ENCODE measurements at places on chromosomes 4 and X.

DNA sequence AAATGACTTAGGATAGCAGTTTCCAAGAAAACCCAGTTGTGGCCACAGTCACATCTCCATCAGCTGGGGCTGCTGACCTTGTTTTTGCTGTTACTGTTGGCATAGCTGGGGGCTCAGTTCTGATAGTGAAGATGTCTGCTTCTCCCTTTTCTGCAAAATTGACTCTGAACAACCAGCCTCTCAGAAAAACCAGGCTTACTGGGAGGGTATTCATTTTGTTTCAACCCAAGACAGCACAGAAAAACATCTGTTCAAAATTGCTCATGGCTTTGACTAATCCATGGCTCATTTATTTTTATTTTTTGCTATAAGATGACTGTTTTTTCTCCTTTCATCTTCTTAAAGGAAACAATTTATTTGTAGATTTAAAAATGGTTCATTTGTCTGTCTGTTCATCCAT, 53.1 kb downstream of the RASL11B start:
- no peak for DNase-seq

- no peak for DNase-seq
Observed at GRCh38 chr4:177444911-177445736, 2.9 kb upstream of the AGA start.

DNA sequence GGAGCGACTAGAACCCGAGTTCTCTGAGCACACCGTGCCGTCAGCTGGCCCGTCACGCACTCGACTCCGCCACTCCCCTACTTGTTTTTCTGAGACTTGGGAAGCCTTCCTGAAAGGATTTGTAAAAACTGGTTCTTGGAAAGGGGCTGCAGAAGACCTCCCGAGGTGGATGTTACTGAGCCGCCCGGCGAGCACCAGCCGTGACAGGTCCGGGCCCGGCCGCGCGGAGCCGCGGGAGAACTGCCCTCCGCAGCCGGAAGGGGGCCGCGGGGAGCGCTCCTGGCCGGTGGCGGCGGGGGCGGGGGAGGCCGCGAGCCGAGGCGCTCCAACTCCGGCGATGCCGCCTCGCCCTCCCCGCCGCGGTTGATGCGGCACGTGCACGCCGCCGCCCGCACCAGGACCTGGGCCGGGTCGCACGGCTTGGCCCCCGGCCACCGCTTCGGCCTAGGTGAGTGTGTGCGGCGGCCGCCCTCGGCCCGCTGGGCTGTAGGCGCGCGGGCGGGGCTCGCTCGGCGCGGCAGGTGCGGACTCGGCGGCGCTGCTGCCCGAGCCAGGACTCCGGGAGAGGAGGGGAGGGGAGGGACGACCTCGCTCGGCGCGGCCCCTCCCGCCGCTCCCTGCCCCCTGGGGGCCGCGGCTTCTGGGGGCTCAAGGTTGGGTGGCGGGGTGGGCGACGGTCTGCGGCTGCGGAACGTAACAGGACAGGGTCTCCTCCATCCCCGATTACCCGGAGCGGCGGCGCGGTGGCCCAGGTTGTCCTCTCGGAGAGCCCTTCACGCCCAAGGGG, 1.7 kb downstream of the SPRY1 start:
- peak; percentile 50 for DNase-seq

DNA sequence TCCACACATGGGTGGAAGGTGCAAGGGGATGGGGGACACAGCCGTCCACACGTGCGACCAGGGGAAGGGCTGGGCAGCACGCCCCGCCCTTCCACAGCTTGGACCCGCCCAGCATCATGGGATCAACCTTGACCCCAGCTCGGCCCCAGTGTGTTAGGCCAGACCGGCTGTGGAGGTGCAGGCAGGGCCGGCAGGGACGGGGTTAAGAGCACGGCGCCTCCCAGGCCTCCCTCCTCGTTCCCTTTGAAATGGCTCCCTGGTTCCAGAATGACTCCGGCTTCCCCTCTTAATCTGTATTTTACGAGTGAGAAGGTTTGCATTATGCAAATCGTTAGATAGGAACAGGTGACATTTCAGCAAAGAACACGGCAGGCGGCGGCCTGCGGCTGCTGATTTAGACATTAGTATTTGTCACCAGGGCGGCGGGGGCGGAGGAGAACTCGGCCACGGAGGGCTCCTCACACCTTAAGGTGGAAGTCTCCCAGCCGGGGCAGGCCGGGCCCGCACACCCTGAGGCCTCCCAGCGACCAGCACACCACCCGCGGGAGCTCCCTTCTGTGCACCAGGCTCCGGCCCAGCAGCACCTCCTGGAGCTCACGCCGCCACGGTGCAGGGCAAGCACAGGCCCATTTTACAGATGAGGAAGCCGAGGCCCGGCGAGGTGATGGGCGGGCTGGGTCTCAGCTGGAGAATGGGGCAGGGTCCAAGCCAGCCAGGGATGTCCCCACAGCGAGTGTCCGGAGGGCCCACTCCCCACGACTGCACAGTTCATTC, 116.1 kb downstream of the FAM53A start:
- DNase-seq: no peak

GRCh38 chrX:103629318-103630170, 769 bp downstream of the TCEAL1 start:
- DNase-seq: peak; percentile 37

DNA sequence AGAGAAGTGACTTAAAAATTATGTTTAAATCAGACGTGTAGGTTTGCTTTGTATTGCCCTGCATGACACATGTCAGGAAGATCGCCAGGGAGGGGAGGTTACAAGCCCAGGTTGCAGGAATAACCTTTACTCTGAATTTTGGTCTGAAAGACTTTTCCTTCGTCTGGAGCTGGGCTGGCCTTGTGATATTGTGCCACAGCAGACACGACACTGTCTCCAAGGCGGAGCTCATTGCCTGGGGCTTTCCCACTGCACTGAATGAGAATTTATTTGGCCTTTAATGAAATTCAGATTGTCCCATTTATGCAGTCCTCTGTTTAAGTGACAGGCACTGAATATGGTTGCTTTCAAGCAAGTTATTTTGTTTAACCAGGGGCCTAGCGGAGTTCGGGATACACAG, 45.1 kb downstream of the RHOH start:
- DNase-seq: no peak

- DNase-seq: peak; percentile 35
Observed at GRCh38 chr4:81565142-81565870, 93.6 kb upstream of the RASGEF1B start.

GRCh38 chrX:137654481-137654880, 88.6 kb downstream of the ZIC3 start:
- no peak for DNase-seq

GRCh38 chrX:53077207-53078197, 4.7 kb upstream of the TSPYL2 start:
- DNase-seq: no peak

DNA sequence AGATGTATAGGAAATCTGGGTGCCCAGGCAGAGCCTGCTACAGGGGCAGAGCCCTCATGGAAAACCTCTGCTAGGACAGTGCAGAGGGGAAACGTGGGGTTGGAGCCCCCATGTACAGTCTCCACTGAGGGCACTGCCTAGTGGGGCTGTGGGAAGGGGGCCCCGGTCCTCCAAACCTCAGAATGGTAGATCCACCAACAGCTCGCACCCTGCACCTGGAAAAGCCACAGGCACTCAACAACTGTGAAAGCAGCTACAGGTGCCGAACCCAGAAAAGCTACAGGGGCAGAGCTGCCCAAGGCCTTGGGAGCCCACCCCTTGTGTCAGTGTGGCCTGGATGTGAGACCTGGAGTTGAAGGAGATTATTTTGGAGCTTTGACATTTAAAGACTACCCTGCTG, 5.4 kb upstream of the XPNPEP2 start:
- DNase-seq: no peak

- no peak for DNase-seq
Observed at GRCh38 chr4:77852892-77853495, 9.6 kb upstream of the MRPL1 start.

GRCh38 chr4:122341886-122342285, 36.9 kb upstream of the ADAD1 start:
- DNase-seq: peak; percentile 81

DNA sequence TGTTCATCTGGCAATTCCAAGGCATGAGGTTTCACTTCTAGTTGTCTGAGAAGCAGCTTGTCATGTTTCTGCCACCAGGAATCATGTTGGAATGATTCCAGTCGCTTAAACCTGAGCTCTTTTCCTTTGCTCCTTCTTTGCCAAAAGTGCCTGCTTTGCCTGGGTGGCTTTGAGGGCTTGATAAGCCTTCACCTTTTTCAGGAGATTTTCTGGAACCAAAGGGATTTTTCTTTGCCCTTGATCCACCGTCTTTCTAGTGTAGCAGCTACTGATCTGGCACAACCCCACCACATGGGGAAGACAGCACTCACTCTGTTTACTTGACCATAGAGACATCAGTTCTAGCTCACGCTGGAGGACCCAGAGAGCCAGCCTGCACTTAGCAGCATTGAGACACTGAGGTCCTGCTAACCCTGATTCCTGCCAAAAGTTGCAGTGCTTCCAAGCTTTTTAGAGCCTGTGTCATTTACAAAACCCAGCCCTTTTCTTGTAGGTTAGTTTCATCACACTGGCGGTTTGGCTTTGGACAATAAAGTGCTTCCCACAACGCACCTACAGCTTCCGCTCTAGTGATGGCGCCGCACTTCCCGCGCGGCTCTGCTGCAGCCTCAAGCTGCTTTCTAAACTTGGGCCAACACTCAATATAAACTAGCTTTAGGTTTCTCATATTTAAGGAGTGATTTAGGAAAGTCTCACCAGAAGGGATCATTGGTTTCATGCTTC, 7.3 kb upstream of the CCNI start:
- no peak for DNase-seq

DNA sequence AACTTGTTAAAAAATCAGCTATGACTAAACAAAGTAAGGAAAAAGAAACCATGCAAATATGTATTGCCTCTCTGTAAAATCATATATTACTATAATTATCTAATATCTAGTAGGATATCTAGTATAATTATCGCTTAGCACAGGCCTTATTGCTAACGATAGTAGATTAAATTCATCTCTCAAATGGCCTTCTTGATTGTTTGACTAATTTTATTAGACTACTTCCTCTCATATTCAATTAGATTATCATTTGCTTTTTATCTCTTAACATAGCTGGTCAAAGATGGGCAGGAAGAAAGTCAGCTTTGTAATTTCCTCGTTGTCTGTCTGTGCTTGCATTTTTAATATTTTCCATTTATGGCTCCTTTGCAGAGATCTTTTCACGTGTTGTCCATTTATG, 21.9 kb upstream of the HPGDS start:
- DNase-seq: no peak

DNA sequence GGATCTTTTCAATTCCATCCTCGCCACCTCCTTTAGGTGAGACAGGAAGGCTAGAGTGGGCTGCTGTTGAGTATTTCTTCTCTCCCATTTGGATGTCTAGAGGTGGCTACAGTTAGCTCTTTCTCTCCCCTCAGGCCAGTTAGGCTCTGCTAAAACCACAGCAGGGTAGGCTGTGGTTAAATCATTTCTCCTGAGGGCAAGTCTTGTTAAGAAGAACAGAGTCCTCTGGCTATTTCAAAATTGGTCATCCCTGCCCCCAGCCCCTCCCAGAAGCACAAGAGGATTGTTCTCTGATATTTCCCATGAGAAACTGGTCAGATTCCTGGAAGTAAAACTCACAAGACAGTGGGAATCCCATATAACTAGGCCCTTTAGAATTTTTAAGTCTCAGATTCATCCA, 1359.5 kb downstream of the TECRL start:
- DNase-seq: no peak

DNA sequence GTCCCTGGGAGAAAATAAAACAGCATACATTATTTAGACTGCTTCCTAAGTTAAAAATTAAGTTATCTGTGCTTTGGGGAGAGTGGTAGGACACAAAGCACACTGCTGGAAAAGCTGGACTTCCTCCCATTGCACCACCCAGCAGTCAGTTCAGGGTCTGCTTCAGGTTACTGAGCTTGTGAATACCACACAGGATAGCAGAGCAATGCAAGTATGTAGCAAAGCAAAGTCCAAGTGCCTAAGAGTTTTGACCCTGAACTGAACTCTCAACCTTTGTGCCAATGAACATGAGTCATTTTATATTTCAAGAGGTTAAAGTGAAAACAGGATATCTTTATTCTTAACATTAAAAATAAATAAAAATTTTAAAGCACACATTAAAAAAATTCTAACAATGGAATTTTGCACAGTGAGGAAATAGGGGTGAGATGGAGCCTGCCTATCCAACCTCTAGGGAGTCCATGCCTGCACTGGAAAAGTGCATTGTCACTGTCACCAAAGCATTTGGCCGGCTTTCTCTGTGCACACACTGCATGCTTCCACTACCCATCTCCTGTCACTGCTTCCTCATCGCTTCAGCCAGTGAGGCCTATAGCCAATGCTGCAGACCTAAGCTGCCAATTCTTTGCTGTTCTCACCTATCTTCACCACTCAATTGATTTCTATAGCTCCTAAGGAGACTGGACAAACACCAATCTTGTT, 50.9 kb downstream of the ABCG2 start:
- no peak for DNase-seq

- DNase-seq: no peak
Observed at GRCh38 chr4:150078579-150079080, 385 bp downstream of the DCLK2 start.

- DNase-seq: no peak
Observed at GRCh38 chr4:77930876-77931275, 68.2 kb downstream of the MRPL1 start.

- DNase-seq: no peak
Observed at GRCh38 chr4:17320046-17320445, 191.8 kb downstream of the QDPR start.

- DNase-seq: no peak
Observed at GRCh38 chr4:94595013-94595412, 143.3 kb downstream of the PDLIM5 start.

GRCh38 chr4:3349116-3349515, 56.3 kb downstream of the RGS12 start:
- DNase-seq: no peak

DNA sequence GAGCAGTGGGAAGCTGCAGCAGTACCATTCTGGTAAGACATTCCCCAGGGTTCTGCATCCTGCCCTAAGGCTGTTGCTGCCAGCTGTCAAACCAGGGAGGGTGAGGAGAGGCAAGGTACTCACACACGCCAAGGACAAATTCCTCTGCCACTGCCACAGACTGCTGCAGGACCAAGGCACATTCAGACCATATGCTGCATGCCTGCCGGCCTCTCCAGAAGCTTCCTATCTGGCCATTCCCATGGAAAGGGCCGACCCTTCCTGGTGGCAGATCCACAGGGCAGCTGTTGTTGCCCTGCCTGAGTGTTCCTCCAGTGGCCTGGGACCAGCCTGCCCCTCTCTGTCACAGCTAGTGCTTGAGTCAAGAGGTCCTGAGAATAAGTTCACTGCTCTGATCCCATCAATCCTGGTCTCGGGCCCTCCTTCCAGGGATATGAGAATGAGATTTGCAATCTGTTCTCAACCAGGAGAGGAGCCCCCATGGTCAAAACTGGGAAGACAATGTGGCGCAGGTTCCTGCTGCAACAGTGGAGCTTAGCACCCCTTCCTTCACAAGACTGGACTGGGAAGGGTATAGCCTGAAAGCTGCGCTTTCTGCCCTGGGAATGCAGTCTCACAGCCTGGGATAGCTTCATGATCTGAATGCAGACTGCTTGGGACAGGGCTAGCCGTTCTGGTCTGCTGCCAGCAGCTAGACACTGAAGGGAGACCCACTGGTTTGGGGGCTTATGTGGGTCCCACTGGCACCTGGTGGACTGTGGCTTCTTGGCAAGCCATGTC, 342.5 kb upstream of the NDST3 start:
- DNase-seq: no peak
